ENCODE measurements at places on chromosomes 11 and 22.

DNA sequence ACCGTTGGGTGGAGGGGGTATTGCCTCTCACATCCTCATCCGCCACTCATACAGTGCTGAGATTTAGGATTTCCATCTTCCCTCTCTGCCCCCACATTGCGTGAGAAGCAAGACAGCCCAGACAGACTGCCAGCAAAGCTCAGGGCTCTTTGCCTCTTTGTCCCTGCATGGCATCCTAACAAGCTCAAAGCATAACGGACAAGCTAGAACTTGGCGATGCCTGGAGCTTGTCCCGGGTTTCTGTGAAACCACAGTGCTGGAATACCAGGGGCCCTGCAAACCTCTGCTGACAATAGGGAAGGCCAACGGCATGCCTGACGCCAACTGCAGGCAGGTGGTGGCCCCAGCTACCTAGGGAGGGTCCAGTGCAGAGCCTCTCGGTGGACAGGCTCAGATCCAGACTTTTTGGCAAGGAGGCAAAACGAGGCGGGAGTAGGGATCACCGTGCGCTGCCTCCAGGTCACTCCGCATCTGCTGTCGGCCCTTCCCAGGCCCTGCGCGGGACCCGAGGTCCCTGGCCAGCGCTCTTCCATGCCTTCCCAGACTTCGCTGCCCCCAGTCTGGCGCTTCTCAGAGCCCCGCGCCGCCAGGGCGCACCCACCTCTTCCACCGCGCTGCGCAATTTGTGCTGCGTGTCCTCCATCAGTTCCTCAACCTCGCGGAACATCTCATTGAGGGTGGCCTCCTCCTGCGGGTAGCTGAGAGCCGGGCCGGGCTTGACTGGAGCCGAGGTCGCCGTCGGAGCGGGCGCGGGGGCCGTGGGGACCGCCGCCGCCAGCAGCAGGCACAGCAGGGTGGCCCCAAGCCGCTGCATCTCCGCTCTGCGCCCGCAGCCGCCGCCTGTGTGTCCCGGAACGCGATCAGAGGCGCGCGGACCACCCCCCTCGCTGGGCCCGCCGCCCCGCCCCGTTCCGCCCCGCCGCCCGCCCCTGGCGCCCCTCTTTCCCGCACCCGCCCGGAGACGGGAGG is at the start of gene DKK3:
Gene DKK3 (minus strand): TSS at position 858 of the 969 bp plus-strand sequence. CDS start 44 bp downstream, at position 814.
- no peak for DNase-seq

DNA sequence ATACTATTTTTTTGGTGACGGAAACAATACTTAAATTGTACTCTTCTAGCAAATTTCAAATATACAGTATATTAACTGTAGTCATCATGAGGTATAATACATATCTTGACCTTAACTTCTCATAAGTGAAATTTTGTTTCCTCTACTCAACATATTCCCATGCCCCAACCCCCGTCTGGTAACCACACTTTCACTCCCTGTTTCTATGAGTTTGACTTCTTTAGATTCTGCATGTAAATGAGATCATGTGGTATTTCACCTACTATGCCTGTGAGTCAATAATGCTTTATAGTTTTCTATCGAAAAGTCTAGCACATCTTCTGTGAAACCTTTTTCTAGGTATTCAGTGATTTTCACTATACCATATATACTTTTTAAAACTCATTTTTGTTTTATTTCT is 663.2 kb downstream of the CNTN5 start:
- no peak for DNase-seq

DNA sequence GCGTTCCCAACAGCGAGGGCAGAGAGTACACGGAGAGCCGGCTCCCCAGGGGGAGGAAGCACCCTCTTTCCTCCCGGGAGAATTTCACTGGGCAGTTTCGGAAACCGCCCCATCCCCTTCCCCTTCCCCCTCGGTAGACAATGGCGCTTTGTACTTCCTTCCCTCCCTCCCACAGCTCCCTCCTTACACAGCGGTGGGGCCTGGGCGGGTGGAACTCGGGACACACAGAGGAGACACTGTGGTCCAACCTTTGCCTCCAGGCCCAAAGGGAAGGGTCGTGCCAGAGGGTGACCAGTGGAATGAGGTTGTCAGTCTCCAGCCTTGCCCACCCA is 4.3 kb downstream of the SMTN start:
- peak; percentile 39 for DNase-seq

DNA sequence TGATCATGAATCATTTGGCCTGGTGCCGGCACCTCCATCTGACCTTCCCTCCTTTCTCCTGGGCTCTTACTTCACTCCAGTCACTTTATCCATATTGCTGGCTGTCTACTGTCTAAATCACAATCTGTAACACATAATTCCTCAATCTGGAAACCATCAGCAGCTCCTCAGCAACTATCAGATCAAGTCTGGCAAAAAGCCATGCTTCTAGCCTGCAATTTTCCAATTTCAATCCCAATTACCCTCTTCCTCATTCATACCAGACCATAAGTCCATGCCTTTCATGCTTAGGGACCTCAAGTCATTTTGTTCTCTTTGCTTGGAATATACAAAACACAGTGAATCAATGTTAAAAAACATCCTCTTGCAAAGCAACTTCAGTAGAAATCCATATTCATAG is 882.8 kb upstream of the ANO3 start:
- DNase-seq: no peak

- no peak for DNase-seq
Observed at GRCh38 chr22:45007391-45008185, 2.2 kb downstream of the PHF21B start.

GRCh38 chr11:116918925-116919655 is 81.7 kb upstream of the APOA1 start:
- DNase-seq: no peak

DNA sequence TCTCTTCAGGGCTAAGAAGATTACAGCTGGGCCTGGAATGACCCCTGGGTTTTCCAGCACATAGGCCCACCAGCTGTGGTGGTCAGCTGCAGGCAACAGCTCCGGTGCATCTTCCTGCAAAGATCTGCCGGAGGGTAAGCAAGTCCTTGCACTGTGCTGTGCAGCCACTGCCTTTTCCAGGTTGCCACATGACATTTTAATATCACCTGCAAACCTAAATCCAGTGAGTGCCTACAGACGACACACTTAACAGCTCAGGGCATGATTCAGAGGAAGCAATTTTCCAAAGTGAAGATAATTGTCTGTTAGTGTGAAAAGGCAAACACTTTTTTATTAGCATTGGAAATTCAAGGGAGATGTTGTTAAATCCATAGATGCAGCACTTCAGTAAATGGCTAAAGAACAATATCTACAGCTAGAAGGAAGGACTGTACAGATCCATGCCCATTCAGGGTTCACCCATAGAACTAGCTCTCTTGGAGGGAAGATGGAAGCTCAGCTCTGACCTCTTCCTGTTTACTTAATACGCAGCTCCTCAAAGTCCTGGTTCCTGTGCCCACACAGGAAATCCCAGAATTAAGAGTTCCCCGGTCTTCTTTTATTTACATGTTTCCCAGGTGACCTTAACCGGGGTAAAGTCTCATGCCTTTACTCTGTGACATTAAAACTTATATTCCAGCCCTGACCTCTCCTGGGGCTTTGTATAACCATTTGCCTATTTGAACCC is 13.3 kb upstream of the NRIP3 start:
- no peak for DNase-seq

DNA sequence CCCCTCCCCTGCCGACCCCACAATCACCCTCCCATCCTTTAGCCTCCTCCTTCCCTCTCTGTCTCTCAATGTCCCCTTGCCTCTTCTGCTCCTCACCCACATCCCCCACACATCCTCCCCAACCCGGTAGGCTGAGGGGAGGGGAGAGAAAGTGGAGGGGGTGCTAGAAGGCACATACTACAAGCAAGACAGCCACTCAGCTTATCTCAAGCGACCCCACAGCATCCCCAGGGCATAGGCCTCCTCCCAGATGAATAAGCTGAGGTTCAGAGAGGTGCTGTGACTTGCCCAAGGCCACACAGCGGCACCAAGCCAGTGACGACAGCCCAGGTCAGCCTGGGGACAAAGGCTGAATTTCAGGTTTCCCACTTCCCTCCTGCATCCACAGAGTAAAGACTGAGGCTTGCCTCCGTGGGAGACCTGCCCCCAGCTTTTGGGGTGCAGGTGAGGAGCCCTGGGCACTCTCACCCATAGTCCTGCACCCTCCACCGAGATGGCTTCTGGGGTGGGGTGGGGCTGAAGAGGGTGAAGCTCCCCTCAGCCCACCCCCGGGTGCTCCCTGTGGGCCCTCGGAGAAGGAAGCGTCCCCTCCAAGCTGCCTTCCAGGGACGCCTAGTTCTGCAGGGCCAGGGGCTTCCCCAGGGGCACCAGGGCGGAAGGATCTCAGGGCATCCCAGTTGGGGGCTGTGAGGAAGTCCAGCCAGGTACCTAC is 511 bp downstream of the RAC2 start:
- DNase-seq: no peak

- no peak for DNase-seq
Observed at GRCh38 chr11:108958368-108959104, 293.7 kb downstream of the DDX10 start.

- no peak for DNase-seq
Observed at GRCh38 chr11:48880021-48880441, 103.7 kb downstream of the TRIM51G start.

DNA sequence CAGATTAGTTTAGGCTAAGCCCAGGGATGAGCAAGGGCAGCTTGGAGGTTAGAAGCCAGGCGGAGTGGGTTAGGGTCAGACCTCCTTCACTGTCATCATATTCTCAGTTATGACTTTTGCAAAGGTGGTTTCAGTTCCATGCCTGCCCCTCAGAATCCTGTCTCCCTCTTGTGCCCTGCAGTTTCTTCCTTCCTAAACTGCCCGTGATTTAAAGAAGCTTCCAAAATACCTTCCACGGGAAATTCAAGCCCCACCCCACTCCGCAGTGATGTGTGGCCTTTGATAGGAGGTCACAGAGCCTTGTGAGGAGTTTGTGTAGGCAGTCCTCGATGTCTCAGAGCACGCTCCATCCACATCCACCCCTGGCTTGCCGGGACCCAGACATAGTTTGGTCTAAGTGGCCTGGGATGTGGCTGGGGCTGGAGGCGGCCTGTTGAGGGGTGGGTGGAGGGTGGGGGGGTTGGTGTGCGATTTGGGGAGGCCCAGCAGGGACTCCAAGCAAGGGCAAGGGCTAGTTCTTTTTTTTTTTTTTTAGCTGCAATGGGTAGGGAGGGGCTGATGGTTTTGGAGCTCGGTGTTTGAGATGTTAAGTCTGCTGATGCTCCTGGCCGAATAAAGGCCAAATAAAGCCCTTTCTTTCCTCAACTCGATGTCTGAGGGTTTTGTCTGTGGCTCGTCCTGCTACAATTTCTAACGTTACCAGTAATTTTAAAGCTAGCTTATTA is 1.6 kb upstream of the IFITM1 start:
- DNase-seq: no peak

GRCh38 chr22:42198226-42198625 is 67.6 kb upstream of the CYP2D6 start:
- DNase-seq: no peak

DNA sequence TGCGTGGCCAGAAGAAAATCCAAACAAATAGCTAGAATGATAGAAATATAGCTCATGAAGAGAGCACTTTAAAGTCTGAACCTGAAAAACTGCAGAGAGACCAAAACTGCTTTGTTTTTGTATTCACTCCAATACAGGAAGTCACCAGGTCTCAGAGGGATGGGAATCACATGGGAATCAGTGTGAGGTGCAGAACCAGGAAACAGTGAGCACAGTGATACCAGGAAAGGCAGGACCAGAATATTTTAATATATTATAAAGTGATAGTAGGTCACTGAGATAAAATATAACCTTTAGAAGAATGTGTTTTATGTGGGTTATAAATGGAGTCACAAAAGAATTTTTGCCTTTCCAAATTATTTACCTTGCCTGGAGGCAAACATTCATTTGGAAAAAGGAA is 277.3 kb downstream of the CASP12 start:
- DNase-seq: no peak

- DNase-seq: no peak
Observed at GRCh38 chr11:96152623-96153022, 190.4 kb downstream of the MAML2 start.

- no peak for DNase-seq
Observed at GRCh38 chr22:42258126-42258525, 12.3 kb downstream of the TCF20 start.

DNA sequence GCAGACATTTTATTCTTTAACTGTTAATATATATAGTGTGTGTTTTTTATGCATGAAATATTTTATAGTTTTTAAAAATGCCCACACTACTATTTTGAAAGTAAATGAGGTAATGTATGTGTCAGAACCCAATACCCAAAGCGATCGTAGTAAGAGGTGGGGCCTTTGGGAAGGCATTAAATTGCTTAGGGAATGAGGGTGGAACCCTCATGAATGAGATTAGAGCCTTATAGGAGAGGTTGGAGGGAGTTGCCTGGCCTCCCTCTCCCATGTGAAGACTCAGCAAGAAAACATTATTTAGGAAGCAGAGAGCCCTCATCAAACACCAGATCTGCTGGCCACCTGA is 11.1 kb downstream of the KLHL35 start:
- DNase-seq: no peak

- DNase-seq: no peak
Observed at GRCh38 chr11:126840201-126840886, 160.2 kb downstream of the KIRREL3 start.

DNA sequence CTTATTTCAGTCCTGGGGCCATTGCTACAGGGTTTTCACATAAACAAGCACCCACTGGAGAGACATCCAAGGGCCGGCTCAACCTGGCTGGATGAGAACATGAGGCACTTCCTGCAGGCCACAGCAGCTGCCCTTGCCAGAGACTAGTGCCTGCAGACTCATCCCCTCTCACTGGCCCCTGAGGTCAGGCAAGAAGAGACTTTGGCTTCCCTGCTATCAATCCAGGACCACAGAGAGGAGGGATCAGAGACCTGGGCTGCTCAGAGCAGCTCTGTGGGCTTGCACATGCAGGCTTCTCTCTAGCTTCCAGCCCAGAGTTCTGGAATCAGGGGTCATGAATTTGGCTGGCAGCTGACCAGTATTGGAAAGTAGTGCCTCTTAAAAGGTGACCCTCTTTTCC is 79.5 kb downstream of the CABIN1 start:
- no peak for DNase-seq

- no peak for DNase-seq
Observed at GRCh38 chr22:37100589-37101127, 8.9 kb downstream of the TMPRSS6 start.

GRCh38 chr11:122285070-122285988 is 169.3 kb upstream of the BLID start:
- DNase-seq: no peak

DNA sequence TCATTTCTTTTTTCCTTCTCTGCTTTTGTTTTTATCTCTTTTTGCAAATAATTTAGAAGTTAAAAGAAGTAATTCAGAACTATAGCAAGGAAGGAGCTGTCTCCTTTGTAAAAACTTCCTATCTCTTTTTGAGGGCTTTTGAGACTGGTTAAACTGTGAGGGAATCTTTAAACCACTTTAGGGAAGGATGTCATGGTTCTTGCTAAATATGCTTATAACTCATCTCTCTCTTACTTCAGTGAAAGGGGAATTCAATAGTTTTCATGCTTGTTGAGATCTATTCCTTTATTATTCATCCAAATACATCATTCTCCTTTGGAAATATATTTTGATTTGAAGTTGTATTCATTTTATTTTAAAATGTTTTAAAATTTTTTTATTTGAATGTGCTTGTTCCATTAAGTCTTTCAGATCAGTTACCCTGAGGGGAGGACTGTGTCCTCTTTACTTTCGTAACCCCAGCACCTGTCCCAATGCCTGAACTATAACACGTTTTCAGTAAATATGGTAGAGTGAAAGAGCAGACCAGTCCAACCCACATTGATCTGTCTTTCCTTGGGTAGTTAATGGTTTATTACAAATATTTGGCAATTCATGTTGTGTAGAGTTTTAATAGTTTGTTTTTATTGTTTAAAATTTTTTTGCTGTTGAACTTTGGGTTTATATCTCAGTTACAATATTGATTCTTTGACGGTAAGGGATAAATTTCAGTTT is 27.5 kb downstream of the AMOTL1 start:
- no peak for DNase-seq

- no peak for DNase-seq
Observed at GRCh38 chr11:108620958-108621772, 27.6 kb upstream of the EXPH5 start.

All from HL-60 (cell line).